ENCODE measurements at places on chromosomes 11 and 22.

- no peak for DNase-seq
These were observed 96.0 kb downstream of the EXT2 start for GRCh38 chr11:44191322-44192016.

DNA sequence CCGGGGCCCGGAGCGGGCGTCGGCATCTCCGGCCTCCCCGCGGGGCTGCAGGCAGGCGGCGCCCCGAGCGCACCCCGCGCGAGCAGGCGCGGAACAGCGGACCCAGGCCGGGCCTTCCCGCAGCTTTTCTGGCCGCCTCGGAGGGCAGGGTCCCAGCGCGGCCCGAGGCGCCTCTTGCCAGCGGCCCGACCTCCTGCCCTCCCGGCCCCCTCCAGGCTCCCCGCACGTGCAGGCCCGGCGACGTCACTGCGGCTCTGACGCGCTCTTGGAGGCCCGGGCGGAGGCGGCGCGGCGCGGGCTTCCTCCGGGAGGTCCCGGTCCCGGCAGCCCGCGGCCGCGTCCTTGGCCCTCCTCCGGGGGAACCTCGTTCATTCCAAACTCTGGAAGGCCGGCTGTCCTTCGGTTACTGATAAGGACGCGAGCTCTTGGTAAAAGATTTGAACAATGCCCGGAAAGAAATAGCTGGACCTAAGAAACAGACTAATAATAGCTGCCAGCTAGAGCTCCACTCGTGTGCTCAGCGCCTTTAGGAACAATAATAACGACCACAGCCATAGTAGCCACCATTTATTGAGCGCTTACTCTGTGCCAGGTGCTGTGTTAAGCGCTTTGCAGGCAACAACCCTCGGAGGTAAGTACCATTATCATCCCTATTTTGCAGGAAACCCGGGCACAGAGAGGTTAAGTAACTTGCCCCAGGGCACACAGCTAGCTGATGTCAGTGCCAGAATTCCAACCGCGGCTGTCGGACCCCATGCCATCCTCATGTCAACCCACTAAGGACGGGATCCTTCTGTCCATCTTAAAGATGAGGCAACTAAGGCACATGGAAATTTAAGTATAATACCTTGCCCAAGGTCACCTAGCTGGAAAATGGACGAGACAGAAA is 39.1 kb upstream of the CREB3L1 start:
- no peak for DNase-seq

GRCh38 chr11:132444911-132445310 is 1074.5 kb downstream of the NTM start:
- no peak for DNase-seq

DNA sequence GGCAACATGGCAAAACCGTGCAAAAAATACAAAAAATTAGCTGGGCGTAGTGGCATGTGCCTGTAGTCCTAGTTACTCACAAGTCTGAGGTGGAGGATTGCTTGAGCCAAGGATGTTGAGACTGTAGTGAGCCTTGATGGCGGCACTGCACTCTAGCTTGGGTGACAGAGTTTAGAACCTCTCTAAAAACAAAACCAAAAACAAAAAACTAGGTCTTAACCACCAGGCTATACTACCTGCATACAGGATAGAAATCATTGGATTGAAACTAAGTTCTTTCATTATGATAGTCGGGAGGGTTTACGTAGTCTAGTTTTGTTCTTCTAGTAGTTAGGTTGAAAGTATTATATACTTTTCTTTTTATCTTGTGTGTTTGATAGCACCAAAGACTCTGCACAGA is 5.8 kb downstream of the RNF214 start:
- DNase-seq, result no peak

GRCh38 chr11:41826085-41826484 is 366.6 kb upstream of the LRRC4C start:
- DNase-seq, result no peak

DNA sequence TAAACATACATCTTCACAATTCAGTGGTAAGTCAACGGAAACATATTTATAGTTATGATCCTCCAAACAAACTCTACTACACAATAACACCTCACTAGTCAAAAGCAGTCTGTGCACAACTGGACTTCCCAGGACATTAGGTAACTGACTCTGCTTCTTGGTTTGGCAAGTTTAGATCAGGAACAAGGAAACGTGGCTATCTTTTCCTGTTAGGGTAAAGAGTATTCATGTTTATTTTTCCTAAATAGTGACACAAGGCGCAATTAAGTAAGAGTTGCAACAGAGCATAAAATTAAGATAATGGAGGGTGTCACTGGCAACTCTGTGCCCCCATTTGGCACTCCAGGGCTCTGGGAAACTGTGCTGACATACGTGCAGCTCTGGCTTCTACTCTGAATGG is 70.2 kb upstream of the TP53AIP1 start:
- no peak for DNase-seq

GRCh38 chr22:44131989-44132685 is 48.6 kb upstream of the PARVG start:
- DNase-seq, result no peak

- no peak for DNase-seq
These were observed 37.0 kb downstream of the KIAA1671 start for GRCh38 chr22:24989541-24989951.

- DNase-seq, result no peak
These were observed 21.8 kb downstream of the SNX19 start for GRCh38 chr11:130894322-130895025.

DNA sequence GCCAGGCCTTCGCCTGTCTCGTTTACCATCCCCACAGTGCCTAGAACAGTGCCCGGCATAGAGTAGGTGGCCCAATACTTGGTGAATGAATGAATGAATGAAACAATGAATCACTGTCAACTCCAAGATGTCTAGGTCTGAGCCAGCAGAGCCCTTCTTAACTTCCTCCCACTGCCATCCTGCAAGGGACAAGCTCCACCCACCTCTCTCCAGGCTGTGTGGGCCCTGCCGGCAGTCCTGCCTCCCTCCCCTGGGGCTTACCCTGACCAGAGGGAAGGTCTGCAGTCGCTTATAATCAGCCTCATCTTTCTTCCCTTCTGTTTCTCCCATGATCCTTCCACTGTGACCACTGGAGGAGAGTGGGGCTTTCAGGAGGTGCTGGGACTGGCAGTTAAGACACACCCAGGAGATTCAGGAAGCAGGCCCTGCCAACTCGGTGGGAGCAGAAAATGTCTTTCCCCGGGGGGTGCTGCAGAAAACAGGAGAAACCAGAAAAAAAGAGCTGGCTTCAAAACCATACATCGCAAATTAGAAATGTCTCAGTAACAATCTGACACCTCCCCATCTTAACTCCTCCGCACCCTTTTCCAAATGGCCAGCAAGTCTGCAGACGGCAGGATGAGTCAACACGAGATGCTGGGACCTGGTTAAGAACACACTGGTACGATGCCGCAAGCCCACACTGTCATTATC is 11.4 kb downstream of the DNAL4 start:
- no peak for DNase-seq

DNA sequence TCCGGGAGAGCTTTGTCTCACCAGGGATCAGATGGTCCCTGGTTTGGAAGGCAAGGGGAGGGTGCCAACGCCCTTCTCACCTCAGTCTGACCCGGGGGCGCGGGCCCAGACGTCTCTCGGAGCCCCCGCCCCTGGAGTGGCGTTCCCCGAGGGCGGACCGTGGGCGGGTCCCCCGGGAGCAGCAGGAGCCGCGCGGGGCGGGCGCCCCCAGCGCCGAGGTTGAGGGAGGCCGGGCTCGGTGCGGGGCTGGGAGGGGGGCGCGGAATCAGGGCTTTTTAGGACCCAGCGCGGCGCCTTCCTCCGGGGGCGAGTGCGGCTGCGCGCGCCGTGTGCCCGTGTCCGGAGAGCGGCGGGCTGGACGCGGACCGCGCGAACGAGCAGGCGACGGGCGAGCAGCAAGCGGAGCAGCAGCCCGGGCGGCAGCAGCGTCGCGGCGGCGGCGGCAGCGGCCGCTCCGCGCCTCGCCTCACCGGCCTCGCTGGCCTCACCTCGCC is at the start of gene KCNC1:
Gene KCNC1, plus strand, starts transcription at position 364 of the 494 bp plus-strand sequence. CDS start 1,222 bp downstream, outside the sequence.
- DNase-seq, result no peak

- no peak for DNase-seq
These were observed 126.7 kb upstream of the MTMR2 start for GRCh38 chr11:96050435-96051182.

GRCh38 chr22:46663436-46664100 is 43.4 kb downstream of the GRAMD4 start:
- no peak for DNase-seq

- DNase-seq, result no peak
These were observed 17.4 kb downstream of the UBASH3B start for GRCh38 chr11:122672892-122673291.

- no peak for DNase-seq
These were observed 13.0 kb upstream of the TUB start for GRCh38 chr11:8067929-8068575.

DNA sequence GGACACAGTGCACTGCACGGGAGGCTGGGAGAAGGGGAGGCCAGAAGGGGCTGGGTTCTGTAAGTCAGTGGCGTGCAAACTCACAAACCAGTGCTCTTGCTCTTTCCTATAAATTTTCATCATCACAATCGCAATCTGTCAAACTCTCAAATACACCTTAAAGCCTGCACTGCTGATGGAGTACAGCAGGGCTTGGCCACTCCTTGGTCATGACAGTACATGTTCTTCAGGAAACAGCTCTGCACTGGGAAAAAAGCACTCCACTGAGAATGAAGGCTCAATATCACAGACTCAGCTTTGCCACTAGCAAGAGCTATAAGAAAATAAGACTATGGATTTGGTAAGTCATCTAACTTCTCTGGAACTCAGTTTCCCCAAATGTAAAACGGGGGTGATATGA is 111.0 kb downstream of the RBFOX2 start:
- DNase-seq, result no peak

GRCh38 chr11:82718307-82718706 is 15.4 kb downstream of the FAM181B start:
- DNase-seq, result peak; percentile 7

- no peak for DNase-seq
These were observed 128 bp downstream of the TAF10 start for GRCh38 chr11:6611963-6612212.

DNA sequence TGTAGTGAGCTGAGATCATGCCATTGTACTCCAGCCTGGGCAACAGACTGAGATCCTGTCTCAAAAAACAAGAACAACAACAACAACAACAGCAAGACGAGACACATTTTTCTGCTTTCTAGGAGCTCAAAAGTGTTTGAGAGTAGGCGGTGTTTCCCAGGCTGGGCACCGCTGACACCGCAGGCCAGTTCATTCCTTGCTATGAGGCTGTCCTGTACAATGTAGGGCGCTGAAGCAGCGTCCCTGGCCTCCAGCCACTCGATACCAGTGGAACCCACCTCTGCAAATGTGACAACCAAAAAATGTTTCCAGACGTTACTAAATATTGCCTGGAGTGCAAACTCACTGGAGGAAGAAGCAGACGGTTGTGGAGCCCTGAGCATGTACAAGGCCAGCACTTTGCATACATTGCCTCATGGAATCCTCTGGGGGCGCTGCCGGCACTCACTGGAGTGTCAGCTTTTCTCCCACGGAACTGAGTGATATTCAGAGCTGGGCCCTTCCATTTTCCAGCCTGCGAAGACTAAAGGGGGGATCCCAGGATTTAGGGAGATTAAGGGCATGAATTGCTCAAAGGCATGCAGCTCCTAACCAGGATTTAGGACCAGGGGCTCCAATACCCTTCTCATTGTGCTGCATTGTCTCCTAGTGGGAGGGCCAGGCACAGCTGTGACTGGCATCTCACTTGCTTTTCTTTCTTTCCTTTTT is 5.8 kb upstream of the MIEF1 start:
- DNase-seq, result no peak

- DNase-seq, result no peak
These were observed 13.4 kb downstream of the OTOG start for GRCh38 chr11:17560281-17561110.

DNA sequence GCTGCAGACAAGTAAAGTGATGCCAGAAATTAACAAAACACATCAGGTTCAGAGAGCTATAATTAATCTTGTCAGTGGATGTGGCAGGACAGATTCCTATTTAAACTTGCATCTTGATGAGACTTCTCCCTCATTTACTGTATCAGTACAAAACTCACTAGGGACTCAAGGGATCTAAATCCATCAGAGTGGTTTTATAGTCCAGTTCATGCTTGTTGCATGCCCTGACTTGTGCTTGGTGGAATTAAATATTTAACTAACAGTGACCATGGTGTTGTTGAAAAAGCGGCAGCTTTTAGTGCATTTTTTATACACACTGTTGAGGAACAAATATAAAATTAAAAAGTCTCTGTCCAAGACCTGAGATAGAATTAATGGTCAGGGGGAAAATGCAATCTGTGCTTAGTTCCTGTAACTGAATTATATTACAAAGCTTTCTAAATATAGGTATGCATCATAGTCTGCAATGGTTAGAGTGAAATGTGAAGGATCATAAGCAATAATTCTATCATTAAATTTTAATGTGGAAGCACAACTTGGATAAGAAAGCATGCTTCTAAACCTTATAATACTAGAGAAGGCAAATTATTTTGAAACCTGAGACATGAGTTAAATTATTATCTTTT is 1475.5 kb upstream of the TENM4 start:
- no peak for DNase-seq

GRCh38 chr11:117822074-117823033 is 2.2 kb downstream of the FXYD2 start:
- no peak for DNase-seq

DNA sequence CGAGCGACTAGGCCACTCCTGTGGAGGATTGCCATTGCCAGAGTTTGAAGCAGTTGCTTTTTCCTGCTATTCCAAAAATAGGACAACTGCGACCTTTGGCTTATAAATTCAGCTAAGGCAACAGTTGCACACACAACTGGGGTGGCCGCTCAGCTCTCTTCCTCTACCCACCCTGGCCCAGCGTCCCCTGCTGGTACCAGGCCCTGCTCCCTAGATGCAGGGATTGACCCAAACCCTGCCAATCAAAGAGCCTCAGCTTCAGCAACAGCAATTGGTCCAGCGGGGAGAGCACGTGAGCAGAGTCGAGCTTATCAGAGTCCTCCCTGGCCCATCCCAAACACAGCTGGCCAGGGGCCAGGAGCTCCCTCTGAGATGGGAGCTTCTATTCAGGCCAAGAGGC is 22.0 kb upstream of the CABP2 start:
- no peak for DNase-seq

DNA sequence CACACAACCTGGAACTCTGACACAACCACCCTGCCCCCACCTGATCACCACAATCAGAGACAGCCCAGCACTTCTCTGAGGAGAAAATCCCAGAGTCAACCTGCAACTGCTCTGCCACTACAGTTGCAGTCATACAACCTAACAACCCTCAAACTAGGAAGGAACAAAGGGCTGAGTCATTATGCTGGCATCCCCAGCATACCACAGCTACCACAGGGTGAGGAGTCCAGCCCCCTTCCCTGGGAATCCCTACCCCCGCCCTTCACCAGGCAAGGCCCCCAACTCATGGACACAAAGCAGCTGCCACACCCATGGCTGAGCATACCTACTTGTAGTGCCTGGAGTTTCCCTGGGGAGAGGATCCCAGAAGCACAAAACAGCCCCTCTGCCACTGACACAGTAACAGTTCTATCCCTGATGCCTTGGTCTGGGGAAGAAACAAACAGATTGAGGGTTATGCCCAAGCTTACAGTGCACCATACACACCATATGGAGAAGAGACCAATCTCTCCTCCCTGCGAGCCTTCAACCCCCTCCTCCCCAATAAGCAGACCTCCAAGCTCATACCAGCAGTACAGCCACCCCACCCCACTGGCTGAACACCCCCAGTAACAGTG is 68.5 kb upstream of the C11orf58 start:
- DNase-seq, result no peak
